CD4-positive, CD25-positive, alpha-beta regulatory T cell (primary cell): ENCODE measurements at places on chromosomes 7 and 10. TPM values are rescaled to one million over a fixed set of nuclear protein-coding genes. Genes with fewer than 3 reads are reported as not detected.
A peak's percentile ranks its signal among the peaks of the same experiment; 100 is the strongest.

DNA sequence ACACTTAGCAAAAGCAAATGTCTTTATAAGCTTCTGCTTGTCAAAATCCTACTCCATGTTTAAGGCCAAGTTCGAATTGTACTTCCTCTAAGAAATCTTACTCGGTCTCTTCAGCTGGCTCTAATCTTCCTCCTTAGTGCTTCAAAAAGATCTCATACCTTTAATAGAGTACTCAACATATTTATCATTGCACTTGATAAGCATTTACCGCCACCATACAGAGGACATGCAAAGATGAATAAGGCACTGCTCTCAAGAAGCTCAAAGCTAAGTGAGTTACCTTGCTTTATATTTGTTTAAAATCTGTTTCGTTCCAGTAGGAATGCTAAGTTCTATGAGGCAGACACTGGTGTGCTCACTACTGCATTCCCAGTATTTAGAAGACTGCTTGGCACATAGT, 61.9 kb upstream of the DNAJB12 start:
- H3K27ac ChIP-seq, result no peak overlapping the region
- no peaks in the 10 kb centered on the region for H3K27me3 ChIP-seq
- H3K36me3 ChIP-seq, result peaks cover 6% of the 10 kb centered on the region

DNA sequence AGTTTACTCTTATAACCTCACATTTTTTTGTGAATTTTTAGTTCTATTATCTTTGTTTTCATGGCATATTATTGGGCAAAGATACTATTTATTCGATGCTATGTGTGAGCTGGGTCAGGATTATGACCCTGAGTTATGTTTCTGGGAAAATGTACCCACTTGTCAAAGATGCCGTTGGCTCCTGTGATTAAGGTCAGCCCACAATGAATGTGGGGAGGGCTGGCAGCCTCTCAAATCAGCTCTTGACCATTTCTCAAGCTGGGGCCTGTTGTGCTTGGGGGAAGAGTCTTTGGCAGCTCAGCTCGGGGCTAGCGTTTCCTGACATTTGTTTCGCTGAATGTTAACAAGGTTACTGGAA, 97.5 kb downstream of the TCF7L2 start:
- no peaks in the 10 kb centered on the region for H3K4me1 ChIP-seq
- H3K27ac ChIP-seq, result no peak overlapping the region
- H3K27me3 ChIP-seq, result no peaks in the 10 kb centered on the region

ZNF438 gene
- 3.4 TPM for total RNA-seq

SFXN2 gene
- 9.9 TPM for total RNA-seq

DNA sequence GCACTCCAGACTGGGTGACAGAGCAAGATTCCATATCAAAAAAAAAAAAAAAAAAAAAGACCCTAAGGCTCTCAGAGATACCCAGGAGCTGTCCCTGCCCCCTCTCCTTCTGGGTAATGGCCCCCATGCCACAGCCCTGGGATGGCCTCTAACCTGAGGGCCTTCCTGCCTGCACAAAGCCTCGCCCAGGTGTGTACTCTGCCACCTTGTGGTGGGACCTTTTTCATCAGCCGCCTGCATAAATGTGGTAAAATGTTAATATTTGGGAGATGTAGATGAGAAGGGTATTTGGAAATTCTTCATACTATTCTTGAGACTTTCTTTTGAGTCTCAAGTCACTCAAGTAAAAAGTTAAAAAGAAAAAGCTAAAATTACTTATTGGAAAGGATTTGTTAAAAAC, 46.3 kb upstream of the RNF216 start:
- peak overlapping the region; percentile 55 for H3K27ac ChIP-seq
- H3K36me3 ChIP-seq, result peaks cover 5% of the 10 kb centered on the region
- H3K27me3 ChIP-seq, result no peaks in the 10 kb centered on the region

- H3K4me1 ChIP-seq, result no peaks in the 10 kb centered on the region
- no peak overlapping the region for H3K27ac ChIP-seq
- DNase-seq, result no peak
- H3K36me3 ChIP-seq, result no peaks in the 10 kb centered on the region
These were observed 186.4 kb downstream of the KIF20B start for GRCh38 chr10:89887830-89888229.

- no peaks in the 10 kb centered on the region for H3K36me3 ChIP-seq
- no peaks in the 10 kb centered on the region for H3K4me1 ChIP-seq
- DNase-seq, result no peak
- H3K27ac ChIP-seq, result no peak overlapping the region
These were observed 36.0 kb upstream of the PAX2 start for GRCh38 chr10:100709146-100710082.

DNA sequence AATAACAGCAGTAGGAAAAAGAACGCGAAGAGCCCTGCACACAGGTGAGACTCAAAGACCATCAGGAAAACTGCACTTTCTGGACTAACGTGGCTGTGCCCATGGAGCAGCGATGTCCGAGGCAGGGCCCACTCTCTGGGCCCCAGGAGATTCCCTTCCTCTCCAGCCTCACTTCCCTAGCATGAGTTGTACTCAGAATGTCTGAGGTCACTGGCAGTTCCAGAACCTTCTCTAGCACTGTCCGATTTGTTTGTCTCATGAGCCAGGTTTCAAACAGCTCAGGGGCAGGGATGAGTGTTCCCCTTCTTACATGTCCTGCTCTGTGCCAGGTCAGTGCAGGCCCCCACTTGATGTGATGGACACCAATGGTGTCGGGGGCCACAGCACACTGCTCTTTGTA, 484.2 kb downstream of the PTPRN2 start:
- H3K36me3 ChIP-seq, result no peaks in the 10 kb centered on the region
- no peak overlapping the region for H3K4me3 ChIP-seq
- H3K4me1 ChIP-seq, result no peaks in the 10 kb centered on the region
- no peak for DNase-seq
- H3K27me3 ChIP-seq, result no peaks in the 10 kb centered on the region
- H3K27ac ChIP-seq, result no peak overlapping the region

DNA sequence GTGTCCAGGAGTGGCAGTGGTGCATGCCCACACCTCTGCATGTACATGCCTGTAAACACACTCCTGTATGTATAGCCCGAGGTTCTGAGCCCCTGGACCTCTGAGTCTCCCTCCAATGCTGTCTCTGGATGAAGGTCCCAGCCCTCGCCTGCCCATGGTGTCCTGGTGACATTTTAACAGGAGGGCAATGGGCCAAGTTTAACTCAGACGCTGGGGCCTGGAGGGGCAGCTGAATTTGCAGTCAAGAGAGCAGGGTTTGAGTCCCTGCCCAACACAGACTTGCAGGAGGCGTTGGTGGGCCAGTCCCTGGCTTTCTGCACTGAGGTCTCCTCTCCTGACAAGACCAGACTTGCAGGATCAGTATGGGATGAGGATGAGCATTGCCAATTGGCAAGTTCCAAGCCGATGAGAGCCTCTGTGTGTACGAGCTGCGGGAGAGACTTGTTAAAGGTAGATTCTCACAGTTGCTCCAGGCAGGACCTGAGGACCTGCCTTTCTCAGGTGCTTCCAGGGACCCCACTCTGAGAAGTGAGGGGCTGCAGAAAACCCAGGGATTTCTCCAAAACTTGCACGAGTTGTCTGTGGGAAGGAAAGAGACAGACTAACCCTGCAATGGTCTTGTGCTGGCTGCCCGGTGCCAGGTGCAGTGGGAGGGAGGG, 141.9 kb downstream of the ELFN1 start:
- no peaks in the 10 kb centered on the region for H3K27me3 ChIP-seq
- DNase-seq, result no peak
- H3K4me1 ChIP-seq, result no peaks in the 10 kb centered on the region

MUC12 gene
- not detected for total RNA-seq

DNA sequence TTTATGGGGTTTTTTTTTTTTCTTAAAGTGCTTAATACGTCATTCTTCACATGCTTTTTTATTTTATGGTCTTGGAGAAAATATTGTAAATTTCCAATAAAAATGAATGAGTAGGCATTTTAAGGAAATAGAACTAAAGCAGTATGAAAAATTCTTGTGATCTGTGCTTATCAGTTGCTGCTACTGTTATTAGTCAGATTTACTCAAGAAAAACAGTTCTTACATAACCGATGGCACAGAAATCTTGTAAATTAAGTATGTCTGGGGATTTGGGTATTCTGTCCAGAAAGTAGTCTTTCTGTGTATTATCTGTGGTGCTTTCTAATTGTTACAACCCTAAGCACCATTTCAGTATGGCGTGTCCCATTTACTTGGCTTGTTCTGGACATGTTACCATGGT, 64.7 kb downstream of the LRGUK start:
- no peaks in the 10 kb centered on the region for H3K27me3 ChIP-seq
- H3K4me1 ChIP-seq, result no peaks in the 10 kb centered on the region
- no peak for DNase-seq
- no peak overlapping the region for H3K4me3 ChIP-seq

DNA sequence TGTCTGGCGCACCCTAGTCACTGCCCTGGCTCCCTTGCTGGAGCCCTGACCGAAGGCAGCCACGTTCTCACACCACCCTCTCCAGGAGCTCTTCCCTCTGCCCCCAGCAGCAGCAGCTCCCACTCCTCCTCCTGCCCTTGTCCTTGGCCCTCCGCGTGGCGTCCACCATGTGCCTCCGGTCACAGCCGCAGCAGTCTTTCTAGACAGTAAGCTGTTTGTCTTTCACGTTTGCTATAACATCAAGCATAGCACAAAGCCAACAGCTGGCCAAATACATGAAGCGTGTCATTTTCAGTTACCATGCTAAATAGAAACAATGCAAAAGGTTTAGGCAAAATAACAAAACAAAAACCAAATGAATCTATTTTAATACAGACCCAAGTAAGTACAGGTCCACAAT, 3.3 kb downstream of the PITRM1 start:
- H3K4me1 ChIP-seq, result peaks cover 22% of the 10 kb centered on the region
- DNase-seq, result no peak
- no peaks in the 10 kb centered on the region for H3K27me3 ChIP-seq
- H3K36me3 ChIP-seq, result peaks cover 58% of the 10 kb centered on the region

WEE2 gene
- total RNA-seq, result not detected
